ENCODE measurements at places on chromosomes 5 and 9. TPM values are rescaled to one million over a fixed set of nuclear protein-coding genes. Genes with fewer than 3 reads are reported as not detected.

The TCF7 gene
- 6.0 TPM for total RNA-seq

The SLC34A3 gene
- total RNA-seq = not detected

DNA sequence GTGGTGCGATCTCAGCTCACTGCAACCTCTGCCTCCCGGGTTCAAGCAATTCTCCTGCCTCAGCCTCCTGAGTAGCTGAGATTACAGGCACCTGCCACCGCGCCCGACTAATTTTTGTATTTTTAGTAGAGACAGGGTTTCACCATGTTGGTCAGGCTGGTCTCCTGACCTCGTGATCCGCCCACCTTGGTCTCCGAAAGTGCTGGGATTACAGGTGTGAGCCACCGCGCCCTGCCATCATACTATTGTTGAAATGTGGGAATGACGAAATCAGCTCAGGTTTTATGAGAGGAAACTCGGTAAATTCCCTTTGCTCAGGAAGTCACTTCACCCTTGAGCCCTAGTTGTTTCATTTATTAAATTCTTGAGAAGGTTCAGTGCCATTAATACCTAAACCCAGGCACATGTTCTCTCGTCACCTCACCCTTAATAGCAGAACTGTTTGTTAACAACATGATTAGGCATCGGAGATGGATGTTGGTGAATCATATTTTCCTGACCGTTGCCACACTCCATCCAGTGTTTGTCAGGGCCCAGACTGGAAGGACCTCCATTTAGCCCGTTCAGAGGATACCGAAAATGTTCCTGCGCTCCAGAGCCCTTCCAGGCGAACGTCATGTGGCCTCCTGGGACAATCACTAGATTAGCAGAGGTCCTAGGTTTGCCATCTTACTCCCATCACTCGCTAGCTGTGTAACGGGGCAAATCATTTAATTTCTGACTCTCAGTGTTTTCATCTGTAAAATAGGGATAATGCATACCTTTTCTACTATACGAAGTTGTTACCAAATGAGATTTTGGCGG is 20.0 kb upstream of the CREBRF start:
- DNase-seq = peak; percentile 30

- DNase-seq = no peak
These were observed 102.8 kb upstream of the GNA14 start for GRCh38 chr9:77750981-77751340.

DNA sequence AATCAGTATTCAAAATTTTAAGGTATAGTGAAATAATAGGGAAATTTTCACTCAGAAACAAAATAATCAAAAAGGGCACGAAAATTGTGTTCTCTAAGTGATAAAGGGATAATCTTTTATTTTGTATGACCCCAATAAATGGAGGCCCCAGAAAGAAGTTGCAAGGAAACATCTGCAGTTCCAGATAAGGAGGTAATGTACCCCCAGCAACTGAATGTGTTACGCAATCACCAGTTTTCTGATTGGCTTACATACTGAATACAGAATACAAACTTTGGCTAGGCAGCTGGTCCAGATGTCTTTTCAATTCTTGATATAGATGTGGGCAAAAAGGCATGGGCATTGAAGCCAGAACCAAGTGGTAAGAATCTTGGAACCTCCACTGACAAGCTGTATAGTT is 1.7 kb upstream of the TOPORS start:
- no peak for DNase-seq
